Lung (tissue), 17 donors: ENCODE measurements at places on chromosomes 3 and 15. TPM values are rescaled to one million over a fixed set of nuclear protein-coding genes. Genes with fewer than 3 reads are reported as not detected.

The IMP3 gene
- 66.8 TPM for total RNA-seq

The ACAN gene
- total RNA-seq = 5.2 TPM

The SMCO1 gene
- not detected for total RNA-seq

The FRMD4B gene
- 59.4 TPM for total RNA-seq

The C3orf22 gene
- not detected for total RNA-seq
